ENCODE measurements at places on chromosomes 2 and 18.

DNA sequence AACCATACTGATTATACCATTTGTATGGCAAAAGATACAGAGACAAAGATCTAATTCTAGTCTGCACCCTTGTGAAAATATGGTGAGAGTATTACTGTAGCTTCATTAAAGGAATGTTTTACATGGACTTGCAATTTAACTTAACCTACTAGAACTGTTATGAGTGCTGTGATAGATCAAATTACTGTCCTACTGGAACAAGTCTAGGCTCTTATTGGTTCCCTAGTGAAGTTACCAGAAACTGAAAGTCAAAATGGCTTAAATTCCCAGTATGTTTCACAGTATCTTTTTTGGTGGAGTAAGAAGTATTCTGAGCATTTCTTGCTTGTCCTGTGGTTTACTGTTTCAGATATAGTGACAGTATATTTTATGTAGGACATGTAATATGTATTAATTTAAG is 3.8 kb upstream of the TBR1 start:
- no peak for DNase-seq

GRCh38 chr18:39845106-39845505 is 2109.9 kb upstream of the PIK3C3 start:
- DNase-seq = no peak

- no peak for DNase-seq
Measured at GRCh38 chr2:23464905-23465537, 80.0 kb downstream of the KLHL29 start.

- DNase-seq = no peak
Measured at GRCh38 chr18:74500372-74500771, 4.2 kb downstream of the CNDP2 start.

- DNase-seq = no peak
Measured at GRCh38 chr2:73997813-73998212, 13.1 kb downstream of the TET3 start.

DNA sequence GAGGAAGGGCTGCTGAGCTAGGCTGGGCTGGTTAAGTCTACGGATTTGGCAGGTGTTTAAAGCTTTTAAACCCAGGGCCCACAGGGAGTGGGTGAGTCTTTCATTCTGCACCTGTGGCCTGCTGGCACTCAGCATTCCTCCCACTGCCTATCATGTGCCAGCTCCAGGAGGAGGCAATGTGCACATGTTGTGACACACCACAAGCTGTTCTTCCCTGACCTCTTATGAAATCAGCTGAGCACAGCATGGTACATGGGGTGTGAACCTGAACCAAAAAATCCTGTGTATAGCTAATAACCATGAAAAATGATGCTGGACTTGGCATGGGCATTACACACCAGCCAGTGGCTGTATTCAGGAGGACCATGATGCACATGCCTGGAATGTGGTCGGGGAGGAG is 297.9 kb upstream of the MMADHC start:
- DNase-seq = no peak

- no peak for DNase-seq
Measured at GRCh38 chr2:156538083-156538504, 101.9 kb downstream of the GPD2 start.

DNA sequence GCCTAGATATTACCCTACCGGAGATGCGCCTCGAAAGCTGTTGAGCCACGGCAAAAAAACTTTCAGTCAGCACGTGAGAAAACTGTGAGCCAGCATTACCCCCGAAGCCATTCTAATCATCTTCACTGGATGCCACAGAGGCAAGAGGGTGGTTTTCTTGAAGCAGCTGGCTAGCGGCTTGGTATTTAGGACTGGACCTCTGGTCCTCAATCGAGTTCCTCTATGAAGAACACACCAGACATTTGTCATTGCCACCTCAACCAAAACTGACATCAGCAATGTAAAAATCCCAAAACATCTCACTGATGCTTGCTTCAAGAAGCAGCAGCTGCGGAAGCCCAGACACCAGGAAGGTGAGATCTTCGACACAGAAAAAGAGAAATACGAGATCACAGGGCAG is 52.8 kb upstream of the SLC66A3 start:
- DNase-seq = no peak

GRCh38 chr2:230053753-230054478 is 14.8 kb downstream of the SLC16A14 start:
- no peak for DNase-seq

Measured in A549 (cell line).